Occipital lobe (tissue), 3 donors: ENCODE measurements at places on chromosomes 7 and 10.

DNA sequence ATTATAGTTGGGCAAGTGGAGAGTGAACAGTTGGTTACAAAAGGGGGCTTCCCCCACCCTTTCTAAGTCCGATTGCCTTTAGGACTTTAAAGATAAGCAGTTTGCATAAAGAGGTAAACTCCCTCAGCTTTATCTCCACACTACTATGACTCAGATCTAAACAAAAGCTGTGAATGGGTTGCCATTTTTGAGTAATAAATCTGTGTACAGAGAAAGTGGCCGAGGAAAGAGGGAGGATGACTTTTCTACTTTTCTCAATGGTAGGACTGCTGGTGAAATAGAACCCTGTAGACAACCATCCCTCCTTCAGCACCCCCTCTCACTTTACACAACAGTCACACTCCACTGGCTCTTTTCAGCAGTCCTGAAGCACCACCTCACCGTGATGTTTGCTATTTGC lies 71.2 kb downstream of the DNMBP start:
- DNase-seq: no peak

GRCh38 chr10:102605712-102606111 lies 38.6 kb upstream of the TRIM8 start:
- DNase-seq: no peak

DNA sequence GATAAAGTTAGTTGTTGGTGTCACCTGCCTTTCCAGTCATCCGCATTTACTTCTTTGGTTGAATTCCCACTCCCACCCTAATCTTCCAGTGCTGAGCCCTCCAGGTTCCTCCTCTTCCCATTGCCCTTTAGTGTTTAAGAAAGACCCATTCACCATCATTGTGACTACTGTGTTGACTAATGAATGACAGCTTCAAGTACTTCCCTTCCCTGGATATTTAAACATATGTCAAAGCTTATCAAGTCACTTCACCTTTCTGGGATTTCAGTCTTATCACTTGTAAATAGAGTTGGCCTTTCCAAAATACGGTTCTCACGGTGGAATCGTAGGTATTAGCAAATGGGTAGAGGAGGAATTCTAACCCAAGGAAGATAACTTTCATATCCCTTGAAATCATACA lies 201.6 kb upstream of the SVIL start:
- no peak for DNase-seq

DNA sequence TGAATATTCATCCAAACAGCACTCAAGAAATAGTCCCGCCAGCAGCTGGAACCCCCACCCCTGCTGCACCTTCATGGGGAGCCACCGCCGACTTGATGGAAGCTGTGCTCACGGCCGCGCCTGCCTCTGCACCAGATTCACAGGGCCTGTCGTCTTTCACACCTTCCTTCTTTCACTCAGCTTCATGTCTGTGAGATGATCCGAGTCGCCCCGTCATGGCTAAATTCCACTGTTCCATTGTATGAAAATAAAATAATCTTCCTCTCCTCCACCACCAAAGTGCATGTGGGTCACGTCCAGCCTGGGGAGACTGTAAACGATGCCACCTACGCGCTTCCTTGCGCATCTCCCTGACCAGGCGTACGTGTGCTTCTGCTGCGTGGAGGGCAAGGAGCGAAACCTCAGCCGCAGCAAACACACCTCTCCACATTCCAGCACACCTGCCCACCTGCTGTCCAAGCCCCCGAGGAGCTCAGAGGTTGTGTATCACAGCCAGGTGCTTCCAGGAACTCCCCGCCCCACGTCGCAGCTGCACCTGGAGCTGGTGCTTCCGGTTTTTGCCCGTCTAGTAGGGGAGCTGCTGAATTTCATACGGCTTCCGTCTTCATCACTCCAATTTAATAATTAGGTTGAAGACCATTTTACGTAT lies 137.0 kb downstream of the PTPRN2 start:
- no peak for DNase-seq

DNA sequence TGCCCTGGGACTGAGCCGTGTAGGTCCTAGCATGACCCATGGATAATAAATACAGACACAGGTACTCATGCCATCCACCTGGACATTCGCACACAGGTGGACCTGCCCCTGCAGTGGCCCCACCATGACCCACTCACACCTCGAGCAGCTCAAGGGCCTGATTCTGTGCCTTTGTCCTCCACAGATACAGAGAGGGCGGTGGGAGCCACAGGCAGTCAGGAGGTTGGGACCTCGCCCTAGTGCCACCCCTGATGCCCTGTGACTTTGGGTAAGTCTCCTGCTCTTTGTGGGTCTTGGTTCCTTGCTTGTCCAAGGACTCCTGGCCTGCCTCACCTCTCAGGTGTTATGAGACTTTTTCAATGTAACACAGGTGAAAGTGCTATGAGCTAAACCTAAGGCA lies 42.9 kb downstream of the C10orf120 start:
- no peak for DNase-seq

- no peak for DNase-seq
Observed at GRCh38 chr7:125661677-125662076, 732.1 kb upstream of the POT1 start.
